ENCODE measurements at places on chromosomes 11 and 22.

DNA sequence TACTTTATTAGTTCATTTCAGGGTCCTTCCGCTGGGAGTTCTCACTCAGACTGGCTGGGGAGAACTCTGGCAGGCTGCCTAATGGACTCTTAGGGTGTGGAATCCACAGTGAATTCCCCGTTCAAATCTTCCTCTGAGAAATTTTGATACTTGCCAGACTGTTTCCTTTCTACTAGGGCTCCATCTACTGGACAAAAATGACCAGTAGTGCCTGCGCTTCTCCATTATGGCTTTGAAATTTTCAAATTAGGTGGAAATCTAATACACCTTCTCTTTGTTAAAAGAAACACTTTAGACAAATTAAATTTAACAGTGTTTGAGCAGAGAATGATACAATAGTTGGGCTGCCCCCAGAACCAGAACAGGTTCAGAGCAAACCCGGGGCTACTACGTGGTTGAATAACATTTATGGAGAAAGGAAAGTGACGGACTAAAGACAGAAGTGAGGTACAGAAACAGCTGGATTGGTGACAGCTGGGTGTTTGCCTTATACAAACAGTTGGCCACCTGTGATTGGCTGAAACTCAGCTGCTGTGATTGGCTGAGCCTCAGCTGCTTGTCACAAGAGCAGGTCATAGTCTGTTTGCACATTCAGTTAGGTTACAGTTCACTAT is 52.9 kb upstream of the FDX1 start:
- no peak for DNase-seq

- DNase-seq: no peak
Observed at GRCh38 chr22:49052023-49052538, 775.6 kb downstream of the BRD1 start.

DNA sequence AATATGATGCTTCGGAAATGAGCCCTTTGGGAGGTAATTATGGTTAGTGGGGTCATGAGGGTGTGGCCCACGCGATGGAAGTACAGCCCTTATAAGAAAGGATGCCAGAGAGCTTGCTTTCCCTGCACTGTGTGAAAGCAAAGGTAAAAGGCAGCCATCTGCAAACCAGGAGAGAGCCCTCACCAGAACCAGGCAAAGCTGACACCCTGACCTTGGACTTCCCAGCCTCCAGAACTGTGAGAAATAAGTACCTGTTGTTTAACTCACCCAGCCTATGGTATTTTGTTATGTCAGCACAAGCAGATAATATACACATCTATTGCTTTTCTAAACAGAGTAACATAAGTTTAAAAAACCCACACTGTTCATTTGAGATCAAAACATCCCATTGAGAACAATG is 50.7 kb downstream of the SYN3 start:
- DNase-seq: no peak

GRCh38 chr11:12377824-12378593 is 638 bp downstream of the PARVA start:
- DNase-seq: no peak

DNA sequence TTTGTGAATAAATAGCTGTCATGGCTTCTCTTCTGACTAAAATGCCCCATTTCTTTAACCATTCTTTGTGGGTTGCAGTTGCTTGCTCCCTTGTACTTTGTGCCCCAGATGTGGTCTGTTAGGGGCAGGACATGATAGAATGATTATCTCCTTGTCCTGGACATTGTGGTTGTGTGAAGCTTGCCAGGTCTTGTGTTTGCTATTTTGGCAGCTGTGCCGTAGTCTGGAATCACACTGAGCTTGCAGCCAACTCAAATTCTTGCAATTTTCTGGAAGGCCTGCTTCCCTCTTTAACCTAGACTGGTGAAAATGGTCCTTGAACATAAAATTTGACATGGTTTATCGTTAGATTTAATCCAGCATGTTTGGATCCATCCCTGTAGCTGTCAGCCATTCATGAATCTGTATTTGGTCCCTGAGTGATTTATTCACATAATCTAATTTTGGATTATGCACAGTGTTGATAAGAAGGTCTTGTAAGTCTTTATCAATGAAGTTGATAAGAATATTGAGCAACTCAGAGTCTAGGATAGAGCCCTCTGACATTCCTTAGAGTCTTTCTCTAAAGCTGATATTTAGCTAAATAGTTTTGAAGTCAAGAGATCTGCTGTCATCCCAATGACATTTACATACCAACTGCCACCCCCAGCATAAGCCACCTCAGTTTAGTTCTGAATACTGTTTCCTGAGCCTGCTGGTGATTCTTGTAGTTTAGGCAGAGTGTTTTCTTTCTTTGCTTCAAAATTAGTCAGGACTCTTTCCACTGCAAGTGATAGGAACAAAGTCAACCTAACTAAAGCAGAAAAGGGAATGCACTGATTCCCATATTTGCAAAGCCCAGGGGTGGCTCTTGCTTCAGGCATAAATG is 9.8 kb downstream of the SPON1 start:
- DNase-seq: no peak
